ENCODE measurements at places on chromosomes 5 and 9.

GRCh38 chr5:38414348-38414747, 142.1 kb downstream of the LIFR start:
- no peak for DNase-seq

- DNase-seq = no peak
These were observed 4.6 kb downstream of the C1QTNF3 start for GRCh38 chr5:34038390-34038789.

DNA sequence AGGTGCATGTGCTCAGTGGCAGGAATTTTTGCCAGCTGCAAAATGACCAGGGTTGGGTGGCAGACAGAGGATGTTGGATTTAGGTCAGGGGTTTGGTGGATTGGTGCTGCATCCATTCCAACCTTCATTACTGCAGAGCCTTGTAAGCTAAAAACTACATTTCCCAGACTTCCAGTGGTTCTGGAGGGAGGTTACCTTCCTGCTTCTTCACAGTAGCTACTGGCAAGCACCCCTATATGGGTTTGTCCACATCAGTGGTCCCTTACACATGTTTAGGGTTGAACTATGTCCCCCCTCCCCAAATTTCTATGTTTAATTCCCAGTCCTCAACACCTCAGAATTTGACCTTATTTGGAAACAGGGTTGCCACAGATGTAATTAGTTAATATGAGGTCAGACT, 20.7 kb upstream of the IL17B start:
- no peak for DNase-seq

DNA sequence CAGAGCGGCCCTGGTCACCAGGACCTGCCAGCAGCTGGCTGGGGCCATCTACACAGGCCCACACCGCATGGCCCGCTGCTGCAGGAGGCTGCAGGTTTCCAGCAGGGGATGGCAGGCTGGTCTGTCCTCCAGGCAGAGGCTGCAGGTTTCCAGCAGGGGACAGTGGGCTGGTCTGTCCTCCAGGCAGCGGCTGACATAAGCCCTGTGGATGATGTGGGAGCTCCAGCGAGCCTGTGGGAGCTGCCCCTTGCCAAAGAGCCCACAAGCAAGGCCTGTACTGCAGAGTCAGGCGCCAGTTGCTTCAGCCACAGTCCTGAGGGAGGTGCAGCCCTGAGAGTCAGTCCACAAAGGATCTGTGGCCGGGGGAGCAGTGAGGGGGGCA, 18.5 kb downstream of the TPPP start:
- DNase-seq = no peak

- no peak for DNase-seq
These were observed 56.7 kb downstream of the SAXO1 start for GRCh38 chr9:18976221-18976708.

- DNase-seq = no peak
These were observed 23.2 kb upstream of the LVRN start for GRCh38 chr5:115939059-115939458.

DNA sequence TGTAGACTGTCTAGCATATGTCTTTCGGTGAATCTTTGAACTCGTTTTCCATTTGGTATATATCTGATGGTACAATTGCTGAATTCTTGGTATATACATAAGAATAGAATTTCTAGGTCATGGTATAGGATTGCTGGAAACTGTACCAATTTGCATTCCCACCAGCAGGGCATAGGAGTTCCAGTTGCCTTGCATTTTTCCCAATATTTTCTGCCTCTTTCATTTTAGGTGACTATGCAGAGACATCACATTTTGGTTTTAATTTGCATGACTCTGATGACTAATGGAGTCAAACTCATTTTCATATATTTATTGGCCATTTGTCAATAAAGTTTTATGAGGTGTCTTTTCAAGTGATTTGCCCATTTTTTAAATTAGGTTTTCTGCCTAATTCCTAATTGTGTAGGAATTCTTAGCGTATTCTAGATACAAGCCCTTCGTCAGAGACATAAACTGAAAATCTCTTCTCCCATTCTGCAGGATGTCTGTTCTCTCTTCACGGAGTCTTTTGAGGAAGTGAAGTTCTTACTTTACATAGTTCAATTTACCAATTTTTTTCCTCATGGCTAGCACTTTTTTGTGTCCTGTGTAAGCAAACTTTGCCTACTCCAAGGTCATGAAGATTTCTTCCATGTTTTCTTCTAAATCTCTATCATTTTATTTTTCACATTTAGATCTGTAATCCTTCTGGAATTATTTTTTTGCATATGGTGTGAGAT, 28.9 kb upstream of the PDCD1LG2 start:
- DNase-seq = no peak

- DNase-seq = no peak
These were observed 9.3 kb downstream of the CAST start for GRCh38 chr5:96671441-96671840.

- DNase-seq = no peak
These were observed 89.5 kb downstream of the EPB41L4A start for GRCh38 chr5:112329419-112330090.

DNA sequence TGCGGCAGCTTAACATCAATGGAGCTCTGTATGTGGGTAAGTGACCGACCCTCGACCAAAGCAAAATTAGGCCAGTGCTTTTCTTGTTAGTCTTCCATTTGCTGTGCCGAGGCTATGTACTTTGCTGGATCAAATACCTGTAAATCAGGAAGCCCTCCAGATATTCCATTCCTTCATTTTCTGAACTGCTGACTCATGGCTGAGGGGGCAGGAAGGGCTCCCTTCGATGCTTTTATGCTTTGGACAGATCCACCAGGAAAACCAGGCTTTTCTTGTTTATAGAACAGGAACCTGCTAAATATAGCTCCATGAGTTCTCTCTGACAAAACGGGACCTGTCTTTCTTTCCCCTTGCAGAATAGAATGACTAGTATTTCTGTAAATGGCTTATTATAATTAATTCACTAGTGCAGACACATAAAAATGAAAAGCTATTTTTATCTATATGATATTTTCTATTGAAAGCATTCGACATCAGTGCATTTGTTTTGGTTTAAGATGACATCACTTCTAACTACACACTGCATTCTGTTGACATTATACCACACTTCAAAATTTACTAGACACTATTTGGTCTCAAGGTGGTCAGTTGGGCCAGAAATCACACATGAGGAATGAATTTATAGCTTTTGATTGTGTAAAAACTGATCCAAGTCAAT, 93.3 kb downstream of the LIFR start:
- DNase-seq = no peak

DNA sequence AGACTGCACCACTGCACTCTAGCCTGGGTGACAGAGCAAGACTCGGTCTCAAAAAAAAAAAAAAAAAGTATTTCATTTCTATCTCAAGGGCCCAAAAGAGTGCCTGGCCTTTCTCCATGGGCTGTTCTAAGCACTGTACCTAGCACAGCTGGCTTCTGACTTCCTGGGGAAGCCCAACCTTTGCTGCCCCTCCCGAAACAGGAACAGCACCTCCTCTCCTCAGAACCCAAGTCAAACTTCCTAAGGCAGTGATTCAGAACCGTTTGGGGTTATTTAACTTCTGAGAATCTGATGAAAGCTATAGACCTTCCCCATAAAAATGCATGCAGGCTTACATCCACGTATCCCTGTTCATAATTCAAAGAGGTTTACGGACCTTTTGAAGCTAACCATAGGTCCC, 57.8 kb downstream of the NRG2 start:
- DNase-seq = no peak

- no peak for DNase-seq
These were observed 272.4 kb downstream of the ADAMTS6 start for GRCh38 chr5:65209341-65209740.

DNA sequence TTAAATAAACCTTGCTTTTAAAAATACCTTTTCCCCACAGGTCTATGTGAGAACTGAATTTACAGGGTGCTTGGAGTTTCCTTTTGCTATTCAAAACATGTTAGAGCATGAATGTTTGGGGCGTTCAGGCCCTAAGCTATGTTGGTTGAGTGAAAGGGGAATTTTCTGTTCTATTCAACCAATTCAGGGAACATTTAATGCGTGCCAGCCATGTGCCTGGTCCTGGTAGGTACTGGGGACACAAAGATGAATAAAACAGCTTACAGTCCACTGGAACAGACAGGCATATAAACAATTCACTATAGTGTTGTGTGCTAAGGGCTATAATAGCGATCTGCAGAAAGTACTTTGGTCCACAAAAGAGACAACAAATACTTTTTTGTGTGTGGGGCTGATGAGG, 108.5 kb downstream of the ZSWIM6 start:
- no peak for DNase-seq

- DNase-seq = no peak
These were observed 37.8 kb upstream of the FUBP3 start for GRCh38 chr9:130541533-130541932.

DNA sequence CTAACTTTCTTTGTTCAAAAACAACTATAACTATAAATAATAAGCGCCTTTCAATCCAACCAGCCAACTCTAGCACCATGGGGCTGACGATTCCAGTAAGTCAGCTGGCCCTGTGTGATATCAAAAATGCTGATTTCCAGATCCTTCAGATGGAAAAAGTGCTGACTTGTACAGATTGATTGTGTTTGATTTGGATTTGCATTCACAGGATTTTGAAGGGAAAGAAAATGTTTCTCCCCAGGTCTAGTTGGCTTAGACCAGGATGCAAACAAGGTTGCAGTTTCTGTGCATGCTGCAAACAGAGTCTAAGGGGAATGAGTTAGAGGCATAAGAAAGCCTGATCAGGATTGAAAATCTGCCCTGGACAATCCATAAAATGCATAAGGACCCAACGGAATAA, 68.9 kb downstream of the SLC1A3 start:
- no peak for DNase-seq

GRCh38 chr9:18881758-18882157, 151.3 kb downstream of the SAXO1 start:
- DNase-seq = no peak

- DNase-seq = no peak
These were observed 5.3 kb downstream of the SLC4A9 start for GRCh38 chr5:140365282-140365681.

DNA sequence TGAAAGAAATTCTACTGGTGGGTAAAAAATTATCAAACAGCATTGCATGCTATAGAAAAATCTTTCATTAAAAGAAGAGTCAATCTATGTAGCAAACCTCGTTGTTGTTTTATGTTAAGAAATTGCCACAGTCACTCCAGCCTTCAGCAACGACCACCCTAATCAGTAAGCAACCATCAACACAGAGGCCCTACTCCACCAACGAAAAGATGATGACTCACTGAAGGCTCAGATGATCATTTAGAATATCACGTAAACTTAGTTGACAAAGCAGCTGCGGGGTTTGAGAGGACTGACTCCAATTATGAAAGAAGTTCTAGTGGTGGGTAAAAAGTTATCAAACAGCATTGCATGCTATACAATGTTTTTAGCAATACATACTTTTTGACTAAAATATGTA, 242.6 kb downstream of the DRD1 start:
- no peak for DNase-seq

DNA sequence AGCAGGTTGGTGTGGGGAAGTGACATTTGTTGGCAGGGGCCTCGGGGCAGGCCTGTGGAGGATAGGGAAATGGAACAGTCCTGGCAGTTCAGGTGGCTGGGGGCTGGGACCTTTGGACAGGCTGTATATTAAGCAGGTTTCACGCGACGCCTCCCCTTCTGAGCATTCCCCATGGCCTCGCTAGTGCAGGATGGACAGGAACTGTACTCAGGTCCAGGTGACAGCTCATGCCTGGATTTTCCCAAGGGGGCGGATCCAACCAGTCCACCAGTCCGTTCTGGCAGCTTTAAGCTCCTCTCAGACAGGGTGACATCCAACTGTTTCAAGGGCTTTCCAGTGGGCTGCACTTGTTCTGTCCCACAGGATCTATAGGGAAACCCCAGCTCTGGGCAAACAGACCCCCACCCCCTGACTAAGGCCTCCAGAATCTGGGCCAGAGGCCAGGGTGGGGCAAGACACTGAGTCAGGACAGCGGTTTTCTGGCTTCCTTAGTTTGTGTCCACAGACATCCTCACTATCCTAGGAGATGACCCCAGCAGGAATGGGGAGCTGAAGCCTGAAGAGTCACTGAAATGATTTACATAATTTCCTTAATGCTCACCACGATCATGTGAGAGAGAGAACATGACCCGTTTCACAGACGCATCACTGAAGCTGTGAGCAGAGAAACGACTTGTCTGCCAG, 20.9 kb downstream of the CSF2 start:
- peak; percentile 27 for DNase-seq

- DNase-seq = no peak
These were observed 51.8 kb downstream of the WDR36 start for GRCh38 chr5:111143910-111144309.

- DNase-seq = no peak
These were observed 14.8 kb upstream of the MARCHF6 start for GRCh38 chr5:10338686-10339057.

GRCh38 chr9:94112716-94113465, 28.6 kb downstream of the PTPDC1 start:
- no peak for DNase-seq

DNA sequence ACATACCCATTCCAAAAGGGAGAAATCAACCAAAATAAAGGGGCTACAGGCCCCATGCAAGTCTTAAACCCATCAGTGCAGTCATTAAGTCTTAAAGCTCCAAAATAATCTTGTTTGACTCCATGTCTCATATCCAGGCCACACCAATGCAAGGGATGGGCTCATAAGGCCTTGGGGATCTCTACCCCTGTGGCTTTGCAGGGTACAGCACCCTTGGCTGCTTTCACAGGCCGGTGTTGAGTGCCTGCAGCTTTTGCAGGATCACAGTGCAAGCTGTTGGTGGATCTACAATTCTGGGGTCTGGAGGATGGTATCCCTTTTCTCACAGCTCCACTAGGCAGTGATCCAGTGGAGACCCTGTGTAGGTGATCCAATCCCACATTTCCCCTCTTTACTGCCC, 5.0 kb upstream of the SPINK14 start:
- no peak for DNase-seq

GRCh38 chr5:124888622-124889485, 142.4 kb upstream of the ZNF608 start:
- no peak for DNase-seq

DNA sequence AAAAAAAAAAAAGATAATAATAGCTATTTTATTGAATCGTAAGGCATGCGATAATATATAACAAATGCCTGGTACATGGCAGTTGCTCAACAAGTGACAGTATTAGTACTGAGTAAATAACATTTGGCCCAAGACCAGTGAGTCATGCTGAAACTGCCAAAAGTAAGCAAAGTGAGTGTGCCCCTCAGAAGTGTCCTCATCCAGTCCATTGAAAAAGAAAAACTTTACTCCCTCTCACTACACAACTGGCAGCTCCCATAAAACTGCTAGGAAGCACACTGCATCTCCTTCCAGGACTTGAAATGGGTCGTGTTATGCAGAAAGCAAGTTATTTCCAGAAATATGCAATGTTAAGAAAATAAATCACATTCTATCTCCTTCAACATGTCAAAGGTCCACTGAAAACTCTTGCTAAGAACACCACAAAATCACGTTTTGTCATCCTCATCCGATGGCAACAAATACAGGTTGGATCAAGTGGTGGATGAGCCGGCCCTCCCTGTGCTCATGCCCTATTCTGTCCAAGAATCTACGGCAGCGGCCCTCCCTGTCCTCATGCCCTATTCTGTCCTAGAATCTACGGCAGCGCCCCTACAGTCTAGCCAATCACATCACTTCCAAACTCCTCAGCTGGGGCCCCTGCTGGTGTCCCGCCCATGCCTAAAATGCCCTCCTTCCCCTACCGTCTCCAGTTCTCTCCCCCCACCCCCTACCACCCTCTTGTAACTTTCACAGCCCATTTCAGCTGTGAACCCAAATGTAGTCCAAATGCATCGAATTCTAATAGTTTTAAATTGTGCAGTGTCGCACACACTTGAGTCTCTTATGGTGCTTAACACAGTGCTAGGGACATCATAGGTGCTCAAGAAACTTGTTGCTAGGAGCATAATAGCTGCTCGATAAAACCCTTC, 12.5 kb downstream of the PTCH1 start:
- DNase-seq = no peak
